ENCODE measurements at places on chromosomes 16 and 17. TPM values are rescaled to one million over a fixed set of nuclear protein-coding genes. Genes with fewer than 3 reads are reported as not detected.

GRCh38 chr17:65121916-65122806 lies 15.0 kb upstream of the RGS9 start:
- DNase-seq: no peak

GRCh38 chr16:19118938-19119431 lies 5.2 kb downstream of the ITPRIPL2 start:
- peak; percentile 81 for DNase-seq

DNA sequence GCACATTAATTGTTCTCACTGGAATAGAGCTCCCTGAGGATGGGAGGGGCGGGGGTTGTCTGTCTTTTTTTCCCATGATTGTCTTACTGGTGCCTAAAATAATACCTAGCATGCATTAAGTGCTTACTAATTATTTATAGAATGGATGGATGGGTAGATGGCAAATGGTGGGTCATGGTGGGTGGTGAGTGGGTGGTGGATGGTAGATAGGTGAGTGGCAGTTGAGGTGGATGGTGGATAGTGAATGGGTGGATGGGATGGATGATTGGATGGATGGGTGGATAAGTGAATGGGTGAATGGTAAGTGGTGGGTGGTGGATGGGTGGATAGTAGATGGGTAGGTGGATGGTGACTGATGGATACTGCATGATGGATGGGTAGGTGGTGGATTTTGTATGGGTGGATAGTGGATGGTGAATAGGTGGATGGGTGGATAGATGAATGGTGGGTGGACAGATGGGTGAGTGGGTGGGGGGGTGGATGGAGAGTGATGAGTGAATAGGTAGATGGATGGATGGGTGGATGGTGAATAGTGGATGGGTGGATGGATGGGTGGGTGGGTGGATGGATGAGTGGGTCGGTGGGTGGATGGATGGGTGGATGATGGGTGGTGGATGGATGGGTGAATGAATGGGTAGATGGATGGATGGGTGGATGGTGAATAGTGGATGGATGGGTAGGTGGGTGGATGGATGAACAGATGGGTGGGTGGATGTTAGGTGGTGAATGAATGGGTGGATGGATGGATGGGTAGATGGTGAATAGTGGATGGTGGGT lies 51.6 kb downstream of the RBFOX3 start:
- DNase-seq: no peak

GRCh38 chr16:75326333-75326732 lies 74.9 kb upstream of the BCAR1 start:
- no peak for DNase-seq

- no peak for DNase-seq
Observed at GRCh38 chr17:82629748-82630147, 18.5 kb downstream of the WDR45B start.

GRCh38 chr16:85863384-85863774 lies 35.6 kb upstream of the IRF8 start:
- no peak for DNase-seq

DNA sequence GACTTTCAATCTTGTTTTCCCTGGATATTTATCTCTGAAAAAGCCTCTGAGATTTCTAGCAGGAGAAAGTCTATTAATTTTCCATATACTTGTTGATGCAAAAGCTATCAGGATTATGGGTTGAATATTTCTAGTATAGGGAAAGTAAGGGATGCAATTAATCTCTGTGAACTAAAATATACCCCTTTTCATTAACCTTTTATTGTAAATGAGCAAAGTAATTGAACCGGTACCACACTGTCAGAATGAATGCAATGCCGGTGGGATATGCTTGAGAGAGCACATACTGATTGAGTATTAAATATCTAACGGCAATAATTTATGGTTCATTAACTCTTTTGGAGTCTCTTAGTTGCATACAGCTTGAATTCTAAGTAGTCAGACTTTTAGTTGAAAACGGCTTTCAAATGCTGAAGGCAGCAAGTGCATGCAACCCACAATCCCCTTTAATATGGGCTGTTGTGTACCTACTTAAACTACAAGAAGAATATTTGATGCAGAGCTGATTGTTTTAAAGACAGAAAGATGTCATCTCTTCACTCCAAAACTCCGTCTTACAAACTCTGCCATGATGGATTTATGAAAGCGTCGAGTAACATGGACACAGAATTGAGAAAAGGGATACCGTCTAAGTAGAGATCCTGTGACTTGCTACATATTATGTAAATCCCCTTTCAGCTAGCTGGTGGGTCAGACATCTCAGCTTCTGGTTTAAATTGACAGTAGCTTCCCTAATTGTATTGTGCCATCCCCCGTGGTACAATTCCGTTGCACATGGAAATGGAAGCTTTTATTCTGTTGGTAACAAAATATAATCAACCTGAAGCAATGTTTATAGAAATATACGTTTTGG lies 141.3 kb upstream of the CDH8 start:
- DNase-seq: no peak

GRCh38 chr17:34400301-34400931 lies 37.4 kb upstream of the CCL1 start:
- no peak for DNase-seq

- peak; percentile 4 for DNase-seq
Observed at GRCh38 chr16:29303520-29303919, 103.0 kb downstream of the NPIPB11 start.

Gene PRAC2
- total RNA-seq: not detected

Gene KRT33A
- total RNA-seq: not detected

Gene SULT1A2
- 0.81 TPM for total RNA-seq

GRCh38 chr17:61239327-61239726 lies 160.3 kb upstream of the TBX2 start:
- no peak for DNase-seq

GRCh38 chr17:49190932-49191331 lies 19.4 kb downstream of the GNGT2 start:
- DNase-seq: no peak

Gene RRAD
- total RNA-seq: 23.6 TPM

- DNase-seq: no peak
Observed at GRCh38 chr17:28505986-28506665, at the start of gene FOXN1. FOXN1 (plus strand) TSS chr17:28506348; CDS start chr17:28523970, 17,622 bp downstream.

Gene PDILT
- total RNA-seq: not detected

DNA sequence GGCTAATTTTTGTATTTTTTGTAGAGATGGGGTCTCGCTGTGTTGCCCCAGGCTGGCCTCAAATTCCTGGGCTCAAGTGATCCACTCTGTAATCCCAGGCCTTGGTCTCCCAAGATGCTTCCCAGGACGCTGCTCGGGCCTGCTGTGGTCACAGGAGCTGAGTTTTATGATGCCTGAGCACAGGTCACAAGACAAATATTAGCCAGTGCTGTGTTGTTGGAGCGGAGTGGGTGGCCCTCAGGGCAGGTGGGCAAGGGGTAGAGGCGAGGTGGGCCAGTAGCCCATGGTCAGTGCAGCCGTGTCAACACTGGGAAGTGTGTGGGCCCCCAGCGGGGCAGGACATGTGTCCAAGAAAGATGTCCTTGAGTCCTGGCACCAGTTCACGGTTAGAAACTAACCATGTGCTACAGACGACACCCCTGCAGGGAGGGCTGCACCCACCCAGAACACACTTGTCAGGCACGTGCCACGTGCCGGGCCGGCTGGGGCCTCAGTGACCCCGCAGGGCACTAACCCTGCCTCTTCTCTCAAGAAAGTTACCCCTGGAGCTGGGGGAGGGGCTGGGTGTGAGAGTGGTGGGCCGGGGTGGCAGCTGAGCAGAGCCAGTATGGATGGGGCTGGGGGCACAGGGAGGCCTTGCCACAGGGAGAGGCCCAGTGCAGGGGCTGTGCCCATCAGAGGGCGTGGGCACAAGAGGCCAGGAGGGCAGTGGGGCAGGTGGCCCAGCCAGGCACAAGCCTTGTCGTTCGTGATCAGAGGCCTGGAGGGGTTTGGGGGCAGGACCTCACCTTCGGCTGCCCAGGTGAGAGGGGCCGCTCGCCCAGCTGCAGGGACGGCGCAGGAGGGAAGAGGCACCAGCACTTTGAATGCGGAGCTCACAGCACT lies 103.1 kb upstream of the CHMP6 start:
- DNase-seq: peak; percentile 57

- no peak for DNase-seq
Observed at GRCh38 chr17:57735707-57736106, 9.4 kb downstream of the CCDC182 start.

- DNase-seq: no peak
Observed at GRCh38 chr17:53426505-53426904, 396.2 kb upstream of the KIF2B start.

Gene CYBA
- total RNA-seq: 148 TPM

Gene TNFRSF17
- not detected for total RNA-seq

DNA sequence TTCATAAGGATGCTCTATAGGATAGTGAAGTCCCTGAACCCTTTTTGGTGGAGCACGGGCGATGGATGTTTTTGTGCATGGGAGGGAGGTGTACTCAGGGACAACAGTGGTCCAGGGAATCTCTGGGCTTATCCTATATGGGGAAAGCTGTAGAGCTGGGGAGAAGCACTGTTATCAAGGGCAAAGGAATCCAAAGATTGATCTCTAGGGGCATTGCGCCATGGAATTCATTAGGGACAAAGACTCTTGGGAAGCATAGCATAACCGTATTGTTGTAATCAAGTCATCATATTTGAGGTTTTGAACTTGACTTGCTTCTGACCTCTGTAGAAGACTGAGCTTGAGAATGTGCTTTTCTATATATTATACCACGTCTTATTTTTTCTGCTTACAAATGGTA lies 172.9 kb upstream of the ZFHX3 start:
- DNase-seq: no peak

DNA sequence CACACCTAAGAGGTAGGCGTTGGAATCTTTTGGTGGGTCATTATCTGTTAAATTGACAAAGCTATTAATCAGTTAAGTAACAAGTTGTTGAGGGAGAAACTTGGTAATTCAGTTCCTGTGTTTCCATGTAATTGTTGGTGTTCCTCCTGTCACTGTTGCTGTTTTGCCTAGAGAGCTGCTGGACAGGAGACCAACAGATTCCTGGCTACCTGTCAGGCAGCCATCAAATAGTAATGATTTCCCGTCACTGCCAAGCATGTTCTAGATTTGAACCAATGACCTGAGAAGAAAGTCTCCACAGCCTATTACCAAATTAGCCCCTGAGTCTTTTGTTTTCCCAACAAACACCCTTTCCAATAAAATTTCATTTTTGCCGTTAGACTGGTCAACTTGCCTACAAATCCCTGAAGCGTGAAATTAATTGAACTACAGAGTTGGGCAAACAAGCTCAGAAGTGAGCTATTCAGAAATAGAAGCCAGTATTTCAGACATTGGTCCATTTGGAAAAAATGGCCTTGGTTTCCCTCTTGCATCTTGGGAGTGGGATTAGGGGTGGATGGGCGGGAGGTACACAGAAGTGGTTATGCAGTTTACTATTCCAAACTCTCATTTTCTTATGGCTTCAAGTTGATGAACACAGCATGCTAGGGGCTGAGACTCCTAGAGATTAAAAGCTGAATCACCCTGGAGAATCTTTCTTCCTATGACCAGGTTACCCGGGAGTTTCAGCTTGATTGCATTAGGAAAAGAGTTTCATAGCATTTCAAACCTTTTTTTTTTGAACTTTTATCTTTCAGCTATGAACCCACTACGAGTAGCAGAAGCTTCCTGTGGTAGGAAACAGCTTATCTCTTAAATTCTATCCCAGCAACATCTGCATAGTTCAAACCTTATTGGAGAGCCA lies 262.8 kb upstream of the MAF start:
- DNase-seq: no peak

DNA sequence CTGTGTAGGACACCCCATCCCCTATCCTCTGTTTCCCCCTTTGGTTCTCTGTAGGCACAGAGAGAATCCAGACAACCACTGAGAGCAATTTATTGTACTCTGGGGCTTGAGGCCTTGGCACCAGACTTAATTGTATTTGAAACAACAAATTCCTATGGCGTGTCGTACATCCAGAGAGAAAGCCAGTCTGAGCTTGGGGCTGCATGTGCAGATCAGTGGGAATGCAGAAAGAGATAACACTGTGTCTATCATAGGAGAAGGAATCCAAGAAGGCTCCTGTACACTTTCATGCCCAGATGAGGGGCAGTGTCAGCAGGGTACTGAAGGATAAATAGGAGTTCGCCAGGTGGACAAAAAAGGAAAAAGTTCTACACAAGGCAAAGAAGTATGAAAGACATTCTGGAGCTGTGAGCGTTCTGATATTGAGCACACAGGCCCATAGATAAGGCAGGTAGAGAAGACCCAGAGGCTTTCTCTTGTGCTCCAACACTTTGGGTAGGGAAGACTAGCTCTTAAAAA lies 22.0 kb upstream of the IL4R start:
- no peak for DNase-seq

Gene CYB5D1
- 10.5 TPM for total RNA-seq

- DNase-seq: no peak
Observed at GRCh38 chr17:15894258-15894657, 50.7 kb upstream of the ADORA2B start.

Gene TEX19
- total RNA-seq: not detected

- peak; percentile 86 for DNase-seq
Observed at GRCh38 chr17:3529817-3530741, 27.5 kb downstream of the TRPV3 start.

DNA sequence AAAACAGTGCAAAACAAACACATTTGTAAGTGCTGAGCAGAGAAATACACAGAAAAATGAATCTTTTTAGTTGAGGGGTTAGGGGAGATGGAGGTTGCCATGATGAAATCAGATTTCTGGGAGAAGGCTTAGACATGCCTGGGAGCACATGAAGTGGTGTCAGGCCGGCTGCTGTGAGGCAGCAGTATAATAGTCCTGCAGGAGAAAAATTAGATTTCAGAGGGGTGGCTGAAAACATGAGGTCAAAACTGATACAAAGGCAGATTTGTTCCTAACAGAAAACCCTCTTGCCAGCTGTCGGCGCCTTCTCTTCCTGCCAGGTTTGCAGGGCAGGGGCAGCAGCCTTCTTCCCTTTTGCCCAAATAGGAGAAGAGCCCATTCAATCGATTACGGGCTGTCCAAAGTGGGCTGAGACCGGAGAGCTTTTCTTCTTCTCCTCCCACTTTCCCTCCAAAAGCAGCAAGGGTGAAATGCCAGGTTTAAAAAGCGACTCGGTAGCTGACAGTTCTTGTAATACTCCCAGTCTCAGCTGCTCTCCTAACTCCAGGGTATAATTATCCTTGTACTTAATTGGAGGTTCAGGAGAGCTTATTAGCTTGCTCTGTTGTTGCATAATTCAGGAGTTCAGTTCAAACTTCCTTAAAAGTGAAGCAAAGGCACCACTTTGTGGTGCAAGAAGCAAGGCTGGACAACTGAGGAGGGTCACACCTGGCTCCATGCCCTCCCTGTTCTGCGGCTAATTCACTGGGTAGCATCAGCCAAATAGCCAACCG lies 80.0 kb downstream of the PCTP start:
- no peak for DNase-seq

Gene MRPL12
- total RNA-seq: 21.1 TPM

- peak; percentile 59 for DNase-seq
Observed at GRCh38 chr17:31416503-31416923, 25.0 kb downstream of the RAB11FIP4 start.

DNA sequence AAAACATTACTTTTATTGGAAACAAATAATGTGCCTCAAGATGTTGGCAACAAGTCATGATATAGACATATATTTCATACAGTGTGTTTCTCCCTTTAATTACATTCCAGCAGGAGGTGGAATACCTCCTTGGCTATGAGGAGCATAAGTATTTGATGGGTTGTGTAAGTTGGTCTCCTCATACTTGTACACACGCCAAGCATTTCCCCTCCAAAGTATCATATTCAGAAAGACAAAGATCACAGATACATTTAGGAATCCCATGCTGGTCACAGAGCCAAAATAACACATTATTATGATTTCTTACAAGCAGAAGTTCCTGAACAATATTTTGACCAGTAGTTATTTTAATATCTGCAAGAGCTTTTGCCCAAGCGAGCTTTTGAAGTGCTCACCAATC lies 57.8 kb downstream of the WSB1 start:
- DNase-seq: no peak

Data from aorta (tissue), 5 donors.